ENCODE measurements at places on chromosomes 12 and 14. TPM values are rescaled to one million over a fixed set of nuclear protein-coding genes. Genes with fewer than 3 reads are reported as not detected.
A peak's percentile ranks its signal among the peaks of the same experiment; 100 is the strongest.

DNA sequence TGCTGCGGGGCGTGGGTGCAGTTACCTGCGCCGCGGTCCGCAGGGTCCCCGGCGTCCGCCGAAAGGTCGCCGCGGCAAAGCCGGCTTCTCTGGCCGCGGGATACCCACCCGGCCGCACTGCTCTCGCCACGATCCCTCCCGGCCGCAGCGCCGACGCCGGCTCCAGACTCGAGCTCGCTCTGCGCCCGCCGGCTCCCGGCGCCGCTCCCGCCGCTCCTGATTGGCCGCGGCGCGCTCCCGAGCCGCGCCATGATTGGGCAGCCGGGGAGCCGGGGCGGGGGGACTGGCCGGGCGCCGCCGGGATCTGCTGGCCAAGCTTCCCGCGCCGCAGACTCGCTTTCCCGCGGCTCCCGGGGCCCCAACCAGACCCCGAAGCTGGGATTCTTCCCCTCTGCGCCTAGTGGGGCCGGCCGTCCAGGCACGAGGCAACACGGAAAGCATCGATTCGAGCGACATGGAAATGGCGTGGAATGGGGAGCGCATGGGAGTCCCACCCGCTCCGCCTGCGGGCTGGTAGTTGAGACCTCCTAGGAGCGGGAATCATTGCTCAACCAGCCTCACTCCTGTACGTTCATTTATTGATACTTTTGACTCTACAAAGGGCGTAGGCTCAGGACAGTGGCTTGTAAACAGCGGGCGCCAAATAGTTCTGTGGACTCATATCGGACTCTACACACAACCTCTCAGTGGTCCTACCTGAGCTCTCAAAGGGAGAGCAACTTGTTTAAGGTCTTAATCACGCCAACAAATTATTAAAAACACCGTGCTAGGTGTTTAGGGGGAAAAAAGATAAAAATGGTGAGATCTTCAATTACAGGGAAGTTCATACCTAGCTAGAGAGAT is 36.4 kb upstream of the STON2 start:
- peak; percentile 68 for DNase-seq

- DNase-seq = no peak
Measured at GRCh38 chr12:80198782-80199337, 99.5 kb downstream of the OTOGL start.

- no peak for DNase-seq
Measured at GRCh38 chr14:23641915-23642588, 5.9 kb downstream of the DHRS2 start.

DNA sequence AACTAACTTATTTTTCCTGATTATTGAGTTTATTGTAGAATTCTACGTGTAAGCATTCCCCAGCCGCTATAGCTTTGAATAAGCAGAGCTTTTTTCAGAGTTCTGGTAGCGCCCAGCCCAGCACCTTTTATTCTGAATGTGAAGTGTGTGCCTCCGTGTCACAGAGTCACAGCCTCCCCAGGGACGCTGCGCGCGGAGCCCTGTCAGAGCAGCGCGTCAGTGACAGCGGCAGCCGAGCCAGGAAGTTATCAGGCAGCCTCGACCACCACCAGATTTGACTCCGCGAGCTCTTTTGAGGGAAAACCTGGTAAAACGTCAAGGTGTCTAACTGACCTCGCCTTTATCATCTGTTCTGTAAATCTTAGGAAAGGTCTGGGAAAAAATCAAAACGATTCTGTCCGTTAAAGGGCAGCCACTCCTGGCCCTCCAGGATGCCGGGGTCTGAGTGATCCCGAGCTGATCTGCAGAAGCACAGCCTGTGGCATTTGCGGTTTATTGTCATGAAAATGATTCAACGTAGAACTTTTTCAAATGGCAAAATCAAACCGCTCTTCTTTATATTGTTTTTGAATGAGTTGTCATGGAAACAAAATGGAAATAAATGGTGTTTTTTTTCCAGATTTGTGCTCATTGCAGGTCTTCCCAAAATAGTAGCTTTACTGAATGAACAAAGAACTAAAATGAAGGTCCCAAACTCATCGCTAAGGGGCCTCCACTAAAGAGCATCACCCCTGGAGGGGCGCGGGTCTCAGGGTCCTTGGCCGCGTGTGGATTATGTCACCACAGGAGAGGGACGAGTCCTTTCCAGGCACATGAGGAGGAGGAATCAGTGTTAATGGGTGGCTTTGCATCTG is 43.1 kb upstream of the MMP17 start:
- no peak for DNase-seq

Gene PTGER2
- 0.39 TPM for total RNA-seq

- peak; percentile 75 for DNase-seq
Measured at GRCh38 chr12:53219956-53220693, 11.9 kb downstream of the RARG start.

DNA sequence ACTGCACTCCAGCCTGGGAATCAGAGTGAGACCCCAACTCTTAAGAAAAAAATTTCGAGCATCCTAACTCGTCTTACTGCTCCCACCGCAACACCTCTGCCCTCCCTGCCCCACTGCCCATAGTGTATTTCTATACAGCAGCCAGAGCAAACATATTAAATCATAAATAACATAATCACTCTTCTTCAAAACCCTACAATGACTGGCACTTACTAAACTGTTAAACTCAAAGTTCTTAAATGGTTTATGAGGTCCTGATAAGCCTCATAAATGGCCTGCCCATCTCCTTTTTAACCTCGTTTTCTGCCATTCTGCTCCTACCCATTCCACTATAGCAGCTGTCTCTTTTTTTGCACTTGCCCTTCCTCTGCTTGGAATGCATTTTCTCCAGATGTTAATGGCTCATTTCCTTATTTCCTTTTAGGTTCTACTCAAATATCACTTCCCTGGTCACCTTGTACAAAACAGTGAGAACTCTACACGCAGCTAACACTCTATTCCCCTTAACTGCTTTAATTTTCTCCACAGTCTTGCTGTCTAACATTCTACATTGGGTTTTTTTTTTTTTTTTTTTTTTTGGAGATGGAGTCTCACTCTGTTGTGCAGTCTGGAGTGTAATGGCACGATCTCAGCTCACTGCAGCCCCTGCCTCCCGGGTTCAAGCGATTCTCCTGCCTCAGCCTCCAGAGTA is 45.2 kb downstream of the CDK17 start:
- no peak for DNase-seq

Gene COX8C
- not detected for total RNA-seq

Gene LRTM2
- total RNA-seq = not detected

All from MG63 (cell line).